ENCODE measurements at places on chromosomes 5 and 9. TPM values are rescaled to one million over a fixed set of nuclear protein-coding genes. Genes with fewer than 3 reads are reported as not detected.

GRCh38 chr9:21252721-21253547 is 13.1 kb upstream of the IFNA14 start:
- DNase-seq, result peak; percentile 10

The AGXT2 gene
- 0.55 TPM for polyA plus RNA-seq

- DNase-seq, result no peak
Observed at GRCh38 chr9:91426123-91426745, 2.6 kb upstream of the NFIL3 start.

DNA sequence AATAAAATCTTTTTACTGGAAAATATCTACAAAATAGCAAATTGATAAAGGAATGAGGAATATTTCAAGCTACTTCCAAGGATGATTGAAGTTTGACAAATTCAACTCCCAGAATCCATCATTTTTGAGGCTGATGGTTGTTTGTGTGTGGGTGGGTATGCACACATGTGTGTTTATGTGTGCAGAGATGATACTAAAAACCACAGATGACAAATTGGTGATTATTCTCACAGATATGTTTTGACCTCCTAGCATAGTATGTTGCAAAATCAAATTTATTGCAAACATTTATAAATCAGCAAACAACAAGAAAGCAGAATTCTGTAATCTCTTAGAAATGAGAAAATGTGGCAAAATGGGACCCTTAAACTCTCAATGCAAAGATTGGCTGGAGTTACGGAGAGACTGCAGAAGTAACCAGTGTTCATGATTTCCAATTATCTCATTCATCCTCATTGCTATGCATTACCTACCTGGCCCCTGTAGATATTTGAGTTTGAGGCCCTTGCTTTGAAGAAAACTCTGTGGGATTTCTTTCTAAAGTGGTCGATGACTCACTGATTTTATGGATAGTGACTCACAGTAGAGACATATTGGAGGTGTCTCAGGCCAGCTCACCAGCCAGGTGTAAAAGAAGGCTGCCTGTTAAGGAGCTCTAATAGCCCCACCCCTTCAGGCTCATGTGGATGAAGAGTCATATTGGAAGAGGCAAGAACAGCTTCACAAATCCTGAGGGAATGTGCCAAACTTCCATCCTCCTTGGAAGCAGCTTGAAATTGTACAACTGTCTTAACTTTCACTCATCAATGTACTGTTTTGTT is 44.6 kb upstream of the TMC1 start:
- no peak for DNase-seq

The FOXD4L4 gene
- polyA plus RNA-seq, result 0.09 TPM

The ATOSB gene
- polyA plus RNA-seq, result 14.3 TPM

- DNase-seq, result no peak
Observed at GRCh38 chr5:52457810-52458209, 329.9 kb upstream of the ITGA1 start.

DNA sequence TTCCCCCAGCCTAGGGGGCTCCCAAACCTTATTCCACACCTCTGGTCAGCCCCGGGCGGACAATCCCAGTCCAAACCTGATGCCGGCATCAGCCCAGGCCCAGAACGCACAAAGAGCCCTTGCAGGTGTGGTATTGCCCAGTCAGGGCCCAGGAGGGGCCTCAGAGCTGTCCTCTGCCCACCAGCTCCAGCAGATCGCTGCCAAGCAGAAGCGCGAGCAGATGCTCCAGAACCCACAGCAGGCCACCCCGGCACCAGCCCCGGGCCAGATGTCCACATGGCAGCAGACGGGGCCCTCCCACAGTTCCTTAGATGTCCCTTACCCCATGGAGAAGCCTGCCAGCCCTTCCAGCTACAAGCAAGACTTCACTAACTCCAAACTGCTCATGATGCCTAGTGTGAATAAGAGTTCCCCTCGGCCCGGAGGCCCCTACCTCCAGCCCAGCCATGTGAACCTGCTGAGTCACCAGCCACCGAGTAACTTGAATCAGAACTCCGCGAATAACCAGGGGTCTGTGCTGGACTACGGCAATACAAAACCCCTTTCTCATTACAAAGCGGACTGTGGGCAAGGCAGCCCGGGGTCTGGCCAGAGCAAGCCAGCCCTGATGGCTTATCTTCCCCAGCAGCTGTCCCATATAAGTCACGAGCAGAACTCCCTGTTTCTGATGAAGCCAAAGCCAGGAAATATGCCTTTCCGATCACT is 27.6 kb upstream of the LTC4S start:
- no peak for DNase-seq

Data from left lung (tissue), 14 donors.